ENCODE measurements at places on chromosomes 3 and 15.

DNA sequence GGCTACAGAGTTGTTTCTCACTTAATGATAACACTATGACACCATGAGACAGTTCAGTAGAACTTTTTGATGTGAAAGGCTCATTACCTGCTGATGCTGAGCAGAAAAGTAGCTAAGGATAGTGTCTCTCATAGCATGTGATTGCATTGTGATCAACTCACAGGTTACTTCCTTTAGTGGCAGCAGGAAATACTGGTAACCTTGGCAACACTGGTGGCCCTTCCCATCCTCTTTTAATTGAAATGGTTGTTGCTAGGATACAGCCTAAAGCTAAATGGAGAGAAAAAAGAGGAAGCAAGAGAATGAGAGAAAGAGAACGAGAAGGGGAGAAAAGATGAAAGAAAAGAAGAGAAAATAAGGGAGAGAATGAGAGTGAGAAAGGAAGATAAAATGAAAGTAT is 204.7 kb upstream of the GAP43 start:
- DNase-seq = no peak

DNA sequence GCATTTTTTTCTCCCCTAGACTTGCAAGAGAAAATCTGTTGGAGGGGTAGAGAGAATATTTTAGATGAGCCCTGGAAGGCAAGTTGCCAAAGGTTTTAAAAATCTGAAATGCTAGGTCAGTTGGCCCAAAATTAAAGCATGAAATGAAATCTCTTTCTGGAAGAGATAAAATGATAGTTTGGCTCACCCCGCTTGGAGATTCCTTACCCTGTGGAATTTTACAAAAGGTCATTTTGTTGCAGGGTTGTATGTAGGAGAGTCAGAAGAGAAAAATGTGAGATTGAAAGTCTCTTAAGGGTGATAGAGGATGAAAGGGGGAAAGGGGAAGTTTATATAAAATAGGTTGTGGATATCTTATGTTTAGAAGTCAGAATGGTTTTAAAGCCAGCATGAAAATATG is 277.8 kb downstream of the CD47 start:
- DNase-seq = no peak

GRCh38 chr3:26668171-26668570 is 45.6 kb downstream of the LRRC3B start:
- DNase-seq = no peak

DNA sequence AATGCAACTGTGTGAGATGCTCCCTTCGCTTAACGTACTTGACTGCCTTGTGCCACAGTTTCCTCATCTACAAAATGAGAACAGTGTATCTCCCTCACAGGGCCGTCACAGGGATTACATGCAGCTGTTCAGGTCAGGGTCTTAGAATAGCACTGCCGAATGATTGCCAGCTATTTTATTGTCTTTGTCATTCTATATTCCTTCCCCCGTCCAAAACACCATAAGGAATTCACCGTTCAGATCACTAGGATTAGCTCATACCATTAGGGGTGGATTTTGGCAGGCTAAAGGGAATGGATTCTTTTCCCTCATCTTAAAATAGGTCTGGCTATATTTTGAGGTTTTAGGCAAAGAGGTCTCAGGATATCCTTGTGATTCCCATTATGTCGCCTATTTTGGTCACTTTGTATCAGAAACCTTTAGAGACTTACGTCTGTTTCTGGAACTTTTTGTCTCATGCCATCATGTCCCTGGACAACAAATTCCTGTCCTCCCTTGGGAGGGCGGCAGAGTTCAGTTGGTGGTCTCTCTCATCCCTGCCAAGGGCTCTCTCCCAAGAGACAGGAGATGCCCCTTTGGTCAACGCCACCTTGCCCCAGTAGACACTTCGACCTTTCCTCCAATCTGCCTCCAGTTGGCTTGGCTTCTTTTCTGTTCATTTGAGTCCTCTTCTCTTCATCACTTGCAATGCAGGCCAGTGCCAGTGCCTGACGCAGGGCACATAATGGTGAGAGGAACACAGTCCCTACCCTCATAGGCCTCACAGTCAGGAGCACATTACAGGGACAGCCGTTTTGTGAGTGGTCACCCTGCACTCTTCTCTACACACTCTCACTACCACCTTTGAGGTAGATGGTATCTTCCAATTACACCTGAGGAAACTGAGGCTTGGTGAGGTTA is 171.6 kb upstream of the BHLHE40 start:
- no peak for DNase-seq

DNA sequence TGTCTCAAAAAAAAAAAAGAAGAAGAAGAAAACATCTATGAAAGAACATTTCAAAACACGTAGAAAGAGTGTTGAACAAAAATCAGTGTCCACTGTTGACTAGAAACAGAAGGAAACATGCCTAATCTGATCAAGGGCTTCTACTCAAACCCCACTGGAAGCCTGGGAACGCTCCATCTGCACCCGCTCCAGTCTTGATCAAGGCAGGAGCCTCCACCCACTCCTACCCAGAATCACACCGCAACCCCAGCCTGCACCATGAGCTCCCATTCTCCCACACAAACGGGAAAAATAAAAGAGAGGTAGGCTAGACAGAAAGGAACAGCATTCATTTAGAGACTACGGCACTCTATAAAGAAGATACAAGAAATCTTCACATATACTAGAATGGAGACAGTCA is 40.9 kb upstream of the OCA2 start:
- no peak for DNase-seq

GRCh38 chr3:14460342-14461005 is 58.1 kb downstream of the SLC6A6 start:
- DNase-seq = no peak

- DNase-seq = no peak
These were observed 120.9 kb downstream of the CACNA2D3 start for GRCh38 chr3:54243056-54243931.

DNA sequence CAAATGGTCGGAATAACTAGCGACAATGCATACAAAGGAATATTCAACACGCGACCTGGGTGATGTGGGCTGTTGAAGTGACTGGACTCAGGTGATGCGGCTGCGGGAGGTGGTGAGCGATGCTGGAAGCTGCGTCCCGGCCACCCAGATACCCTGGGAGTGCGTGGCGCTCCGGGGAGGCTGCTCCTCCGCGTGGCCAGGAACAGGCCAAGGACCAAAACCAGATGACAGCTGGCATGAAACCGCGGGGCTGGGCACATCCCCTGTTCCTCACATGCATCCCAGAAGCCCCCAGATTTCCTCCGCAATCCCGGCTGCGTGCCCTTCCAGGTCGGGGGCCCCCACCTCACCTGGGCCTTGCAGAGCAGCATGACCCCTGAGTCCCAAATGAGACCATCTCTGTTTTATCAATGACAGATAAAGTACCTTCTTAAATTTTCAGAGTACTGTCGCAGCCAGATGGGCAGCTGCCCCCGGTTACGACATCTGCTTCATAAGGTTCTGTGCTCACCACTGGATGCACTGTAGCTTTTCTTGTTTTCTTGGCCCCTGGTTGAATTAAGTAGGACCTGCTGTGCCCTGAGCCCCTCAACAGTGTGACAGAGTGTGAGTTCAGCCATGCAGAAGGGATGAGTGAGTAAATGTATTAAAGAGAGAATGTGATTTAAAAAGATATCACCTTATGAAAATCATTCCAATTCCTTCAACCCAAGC is 278.2 kb downstream of the GABRG3 start:
- DNase-seq = no peak

DNA sequence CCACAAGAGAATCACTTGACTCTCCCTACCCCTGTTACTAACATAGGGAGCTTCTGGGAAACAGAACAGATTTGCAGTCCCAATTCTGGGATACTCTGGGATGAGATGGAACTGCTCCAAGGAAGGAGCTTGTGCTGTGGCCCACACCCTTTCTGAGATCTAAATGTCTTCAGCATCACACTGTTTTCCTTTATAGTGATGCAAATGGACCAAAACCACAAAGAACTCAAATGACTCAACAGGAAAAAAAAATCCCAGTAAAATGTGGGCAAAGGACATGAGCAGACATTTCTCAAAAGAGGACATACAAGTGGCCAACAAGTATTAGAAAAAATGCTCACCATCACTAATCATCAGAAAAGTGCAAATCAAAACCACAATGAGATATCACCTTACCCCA is 155.6 kb downstream of the NECTIN3 start:
- no peak for DNase-seq

- no peak for DNase-seq
These were observed 126.2 kb upstream of the KLHL25 start for GRCh38 chr15:85920956-85921355.

DNA sequence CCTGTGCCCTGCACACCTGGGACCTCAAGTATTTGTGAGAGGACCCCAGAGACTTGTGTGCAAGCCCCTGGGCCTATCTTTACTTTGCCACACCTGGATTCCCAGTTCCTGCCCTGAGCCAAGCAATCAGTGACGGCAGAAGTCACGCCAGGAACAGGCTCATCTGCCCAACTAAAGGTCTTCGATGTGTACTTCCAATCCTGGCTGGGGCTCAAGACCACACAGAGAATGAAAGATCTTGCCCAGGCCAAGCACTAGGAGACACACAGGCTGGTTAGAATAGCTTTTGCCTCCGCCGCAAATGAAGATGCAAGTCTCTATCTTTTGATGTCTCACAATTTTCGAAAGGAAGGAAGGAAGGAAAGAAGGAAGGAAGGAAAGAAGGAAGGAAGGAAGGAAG is 228.8 kb downstream of the OCA2 start:
- no peak for DNase-seq

- DNase-seq = no peak
These were observed 46.1 kb upstream of the SEMA4B start for GRCh38 chr15:90154861-90155626.

DNA sequence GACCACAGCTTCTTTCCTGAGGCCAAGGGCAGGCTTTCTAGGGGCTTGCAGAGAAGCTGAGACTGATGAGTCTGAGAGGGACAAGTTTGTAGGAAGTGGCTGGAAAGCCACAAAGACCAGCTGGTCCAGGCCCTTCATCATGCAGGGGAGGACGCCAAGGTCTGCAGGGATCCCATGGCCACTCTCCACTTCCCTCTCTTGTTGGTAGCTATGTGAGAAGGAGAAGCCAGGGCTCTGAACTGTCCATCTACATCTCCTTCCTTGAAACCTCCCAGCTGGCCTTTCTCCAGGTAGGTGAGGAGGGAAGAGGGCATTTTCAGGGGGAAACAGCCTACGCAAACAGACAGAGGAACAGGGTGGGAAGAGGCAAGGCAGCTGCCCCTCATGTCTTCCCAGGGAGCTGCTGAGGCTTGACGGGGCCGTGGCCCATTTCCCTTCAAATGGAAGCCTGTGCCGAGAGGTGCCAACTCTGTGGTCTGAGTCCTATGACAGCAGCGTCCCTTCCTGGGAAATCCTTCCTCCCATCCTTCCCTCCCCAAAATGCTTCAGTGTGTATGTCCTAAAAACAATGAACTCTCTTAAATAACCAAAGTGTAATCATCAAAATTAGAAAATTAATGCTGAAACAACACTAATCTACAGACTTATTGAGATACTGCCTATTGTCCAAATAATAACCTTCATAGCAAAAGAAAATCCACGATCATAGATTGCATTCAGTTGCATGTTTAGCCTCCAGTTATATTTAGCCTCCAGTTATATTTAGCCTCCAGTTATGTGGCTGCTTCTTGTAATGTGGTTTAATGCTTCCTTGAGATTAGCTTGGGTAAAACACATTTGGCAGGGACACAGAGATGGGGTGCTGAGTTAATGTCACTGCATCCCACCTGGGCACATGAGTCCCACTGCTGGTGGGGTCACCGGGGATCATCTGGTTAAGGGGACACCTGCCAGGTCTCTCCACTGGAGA is 36.0 kb downstream of the GNB5 start:
- DNase-seq = no peak

DNA sequence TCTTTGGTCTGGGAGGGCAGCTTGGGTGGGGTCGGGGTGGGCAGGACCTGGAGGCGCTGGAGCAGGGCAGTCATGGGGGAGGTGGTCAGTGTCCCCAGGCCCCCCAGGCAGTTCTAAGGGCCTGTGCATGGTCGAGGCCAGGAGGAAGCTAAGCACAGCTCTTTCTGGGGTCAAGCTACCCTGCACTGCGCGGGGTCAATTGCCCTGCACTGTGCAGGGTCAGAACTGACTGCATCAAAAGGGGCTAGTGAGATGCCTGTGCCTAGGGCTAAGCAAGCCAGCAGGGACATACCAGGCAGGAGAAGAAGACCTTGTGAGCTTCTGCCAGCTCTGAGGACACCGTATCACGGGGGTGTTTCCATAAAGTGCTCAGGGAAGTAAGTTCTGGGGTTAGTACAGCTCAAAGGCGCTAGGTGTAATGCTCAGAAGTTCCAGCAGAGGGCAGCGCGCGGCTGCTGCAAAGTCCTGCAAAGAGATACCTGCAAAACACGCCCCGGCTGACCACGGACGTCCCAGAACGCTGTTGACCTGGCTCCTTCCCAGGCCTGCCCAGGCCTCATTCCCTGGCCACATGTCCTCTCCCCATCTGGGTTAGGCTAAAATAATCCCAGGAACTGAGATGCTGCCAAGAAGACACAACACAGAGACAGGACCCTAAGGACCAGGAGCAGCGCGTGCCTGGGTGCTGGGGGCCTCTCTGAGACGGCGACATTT is 18.8 kb upstream of the IQSEC1 start:
- DNase-seq = no peak

DNA sequence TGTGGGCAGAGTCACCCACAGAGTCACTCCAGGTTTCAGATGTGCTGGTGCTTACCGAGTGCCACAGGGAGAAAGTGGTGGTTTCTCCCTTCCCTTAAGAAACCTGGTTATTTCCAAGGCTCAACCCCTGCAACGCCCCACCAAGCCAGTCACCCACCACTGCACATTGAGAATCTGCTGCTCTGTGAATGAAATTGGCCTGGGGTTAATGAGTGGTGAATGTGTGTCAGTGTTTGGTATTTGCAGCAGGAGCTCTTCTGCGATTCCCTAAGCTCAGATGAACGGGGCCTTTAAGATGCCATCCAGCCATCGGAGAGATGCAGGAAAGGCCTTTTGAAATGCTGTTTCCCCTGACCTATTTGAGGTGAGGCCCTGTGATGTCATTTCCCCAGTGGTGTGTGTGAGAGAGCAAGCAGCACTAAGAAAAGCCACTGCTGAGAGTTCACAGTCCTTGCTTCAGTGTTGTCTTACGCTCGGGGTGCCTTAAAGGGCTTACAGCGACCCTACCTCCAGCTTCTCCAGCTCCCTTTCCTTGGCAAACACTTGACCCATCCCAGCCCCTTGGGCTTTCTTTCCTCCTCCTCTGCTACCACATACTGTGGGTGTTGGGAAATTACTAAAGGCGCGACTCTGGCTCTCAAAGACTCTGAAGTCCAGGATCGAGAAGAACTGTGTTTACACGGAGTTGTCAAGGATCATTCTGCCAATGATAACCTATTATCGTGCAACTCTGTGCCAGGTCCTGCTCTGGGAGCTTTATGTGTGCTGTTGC is 68.9 kb downstream of the SMAD3 start:
- DNase-seq = no peak

GRCh38 chr3:2927259-2927658 is 182.9 kb downstream of the IL5RA start:
- DNase-seq = no peak

Measured in GM12878 (cell line).